ENCODE measurements at places on chromosomes 11 and 22.

- no peak for DNase-seq
These were observed 726.9 kb upstream of the TENM4 start for GRCh38 chr11:80167766-80168165.

DNA sequence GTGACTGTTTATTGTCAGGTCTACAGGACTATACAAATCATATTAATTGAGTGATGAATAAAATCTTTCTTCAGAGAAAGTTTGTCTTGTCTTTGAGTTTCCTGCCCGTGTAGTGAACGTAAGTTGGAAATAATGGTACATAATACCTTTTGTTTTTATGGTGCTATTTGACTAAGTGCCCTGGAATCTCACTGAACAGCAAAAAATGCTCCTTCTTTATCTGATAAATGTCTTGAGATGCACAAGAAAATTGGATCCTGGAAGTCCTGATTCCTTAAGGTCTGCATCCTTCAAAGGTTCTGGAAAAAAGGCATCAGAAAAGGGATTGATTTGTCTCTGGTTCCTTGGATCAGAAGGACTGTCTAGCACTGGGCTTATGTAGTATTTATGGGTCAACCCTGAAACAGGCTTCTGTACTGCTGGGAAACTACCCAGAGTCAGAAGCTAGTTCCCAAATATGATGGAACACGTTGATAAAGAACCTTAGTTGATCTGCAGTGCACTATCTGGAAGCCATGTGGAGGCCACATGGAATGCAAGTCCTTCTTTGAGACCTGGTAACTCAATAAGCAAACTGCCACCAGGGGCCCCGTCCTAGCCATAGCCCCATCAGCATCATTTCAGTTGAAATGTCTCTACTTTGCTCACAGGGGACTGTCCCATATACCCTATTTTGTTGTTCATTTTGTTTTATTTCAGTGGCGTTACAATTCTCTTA is 100.6 kb upstream of the CD44 start:
- no peak for DNase-seq

GRCh38 chr11:13259374-13259773 is 18.2 kb upstream of the BMAL1 start:
- DNase-seq = no peak

DNA sequence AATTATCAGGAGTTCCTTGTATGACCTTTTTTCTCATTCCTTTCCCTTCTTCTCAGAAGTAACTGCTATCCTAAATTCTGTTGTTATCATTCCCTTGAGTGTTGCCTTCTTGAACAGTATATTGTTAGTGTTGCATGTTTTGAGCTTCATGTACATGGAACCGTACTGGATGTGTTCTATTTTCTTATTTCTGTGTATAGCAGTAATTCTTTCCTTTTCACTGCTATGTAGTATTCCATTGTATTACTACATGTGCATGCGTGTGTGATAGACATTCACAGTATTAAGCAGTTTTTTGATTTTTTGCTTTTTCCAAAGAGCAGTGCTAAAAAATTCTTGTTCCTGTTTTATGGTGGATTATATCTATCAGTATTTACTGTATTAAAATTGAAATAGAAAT is 90.3 kb upstream of the RAB1B start:
- DNase-seq = no peak

DNA sequence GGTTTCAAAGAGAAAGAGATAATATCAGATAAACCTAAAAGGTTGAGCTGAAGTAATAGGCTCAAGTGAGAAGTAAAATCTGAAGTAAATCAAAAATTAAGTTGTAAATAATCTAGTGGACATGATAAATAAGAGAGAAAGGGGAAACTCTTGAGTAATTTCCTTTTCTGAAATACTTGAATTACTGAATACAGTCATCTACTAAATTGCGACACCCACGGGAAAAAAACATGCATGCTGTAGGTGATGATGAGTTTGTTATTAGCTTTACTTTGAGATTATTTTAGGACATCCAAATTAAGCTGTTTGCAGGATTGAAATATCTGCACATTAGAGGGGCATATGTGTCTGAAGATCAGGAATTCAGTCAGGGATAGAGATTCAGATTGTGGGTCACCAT is 50.0 kb upstream of the CARD18 start:
- DNase-seq = no peak

DNA sequence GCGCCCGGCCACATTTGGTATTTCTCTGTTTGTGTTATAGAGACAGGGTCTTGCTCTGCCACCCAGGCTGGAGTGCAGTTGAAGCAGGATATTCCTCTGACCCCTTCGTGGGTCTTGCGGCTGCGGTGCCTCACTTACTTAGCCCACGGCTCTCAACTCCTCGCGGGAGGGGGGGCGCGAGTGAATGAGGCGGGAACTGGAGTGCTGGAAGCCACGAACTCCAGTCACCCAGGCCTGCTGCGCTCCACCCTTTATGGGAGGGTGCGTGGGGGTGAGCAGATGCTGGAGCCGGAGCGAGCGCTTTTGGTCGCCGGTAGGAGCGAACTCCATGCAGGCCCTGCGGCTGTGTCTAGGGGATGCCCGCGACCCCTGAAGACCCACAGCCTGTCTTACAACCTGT is 1.8 kb downstream of the C11orf54 start:
- DNase-seq = no peak

GRCh38 chr11:2559527-2560311 is 114.9 kb downstream of the KCNQ1 start:
- no peak for DNase-seq

DNA sequence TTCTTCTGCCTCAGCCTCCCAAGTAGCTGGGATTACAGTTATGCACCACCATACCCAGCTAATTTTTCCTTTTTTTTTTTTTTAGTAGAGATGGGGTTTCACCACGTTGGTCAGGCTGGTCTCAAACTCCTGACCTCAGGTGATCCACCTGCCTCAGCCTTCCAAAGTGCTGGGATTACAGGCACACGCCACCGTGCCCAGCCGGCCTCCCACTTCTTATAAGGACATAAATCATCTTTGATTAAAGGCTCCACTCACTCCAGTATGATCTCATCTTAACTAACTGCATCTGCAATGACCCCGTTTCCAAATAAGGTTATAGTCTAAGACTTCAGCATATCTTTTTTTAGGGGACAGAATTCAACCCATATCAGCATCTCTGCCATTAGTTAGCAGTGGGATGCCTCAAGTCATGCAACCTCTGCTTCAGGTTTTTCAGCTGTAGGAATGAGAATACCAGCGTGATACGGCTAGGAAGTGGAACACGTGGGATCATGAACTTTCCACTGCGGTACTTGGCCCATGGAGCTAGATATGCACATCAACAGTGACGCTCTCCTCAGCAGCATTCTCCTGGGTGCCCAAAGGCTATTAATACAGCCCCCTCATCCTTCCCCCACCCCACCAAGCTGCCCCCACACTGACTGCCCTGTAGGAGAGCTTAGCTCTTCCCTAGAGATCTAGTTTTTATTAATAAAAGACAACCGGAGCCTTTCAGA is 41.4 kb downstream of the MCHR1 start:
- DNase-seq = no peak

DNA sequence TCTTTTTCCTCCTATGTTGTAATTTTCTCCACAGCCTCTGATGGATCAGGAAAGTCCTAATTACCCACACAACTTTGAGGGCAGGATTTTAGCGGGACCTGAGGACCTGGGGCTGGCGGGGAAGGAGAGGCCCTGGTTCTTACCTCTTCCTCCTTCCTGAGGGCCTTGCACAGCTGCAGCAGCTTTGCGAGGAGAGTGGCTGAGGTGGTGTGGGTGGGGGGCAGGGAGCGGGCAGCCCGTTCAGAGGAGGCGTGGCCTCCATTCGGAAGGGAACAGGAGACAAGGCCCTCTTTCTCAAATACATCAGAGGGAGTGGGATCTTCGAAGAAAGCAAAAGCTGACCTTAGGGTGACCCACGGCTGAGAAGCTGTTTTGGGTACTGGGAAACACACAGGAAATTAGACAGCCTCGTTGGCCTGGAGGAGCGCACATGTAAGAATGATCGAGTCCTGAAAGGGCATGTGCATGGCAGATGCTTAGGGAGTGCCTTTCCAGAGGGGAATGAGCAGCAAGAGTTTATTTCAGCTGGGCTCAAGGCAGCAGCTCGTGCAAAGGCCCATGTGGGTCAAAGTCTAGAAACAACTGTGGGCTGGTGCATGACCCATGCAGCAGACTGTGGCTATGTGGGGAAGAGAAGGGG is 76.6 kb upstream of the NARS2 start:
- no peak for DNase-seq

DNA sequence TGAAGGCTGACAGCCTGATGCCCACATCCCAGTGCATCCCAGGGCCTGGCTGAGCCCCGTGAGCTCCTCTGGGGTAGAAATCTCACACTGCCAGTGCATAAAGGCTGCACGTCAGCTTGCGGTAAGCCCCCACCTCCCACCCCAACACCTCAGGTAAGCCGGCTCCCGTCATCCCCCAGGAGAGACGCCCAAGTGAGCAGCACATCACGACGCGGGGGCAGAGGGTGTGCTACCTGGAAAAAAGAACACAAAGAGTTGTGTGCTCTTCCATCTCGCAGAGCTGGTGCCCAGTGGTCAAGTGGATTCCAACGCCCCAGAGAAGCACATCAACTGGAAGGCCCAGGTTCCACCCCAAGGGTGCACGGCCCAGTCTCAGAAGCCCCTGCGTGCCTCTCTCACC is 50.0 kb downstream of the IGSF9B start:
- DNase-seq = no peak

DNA sequence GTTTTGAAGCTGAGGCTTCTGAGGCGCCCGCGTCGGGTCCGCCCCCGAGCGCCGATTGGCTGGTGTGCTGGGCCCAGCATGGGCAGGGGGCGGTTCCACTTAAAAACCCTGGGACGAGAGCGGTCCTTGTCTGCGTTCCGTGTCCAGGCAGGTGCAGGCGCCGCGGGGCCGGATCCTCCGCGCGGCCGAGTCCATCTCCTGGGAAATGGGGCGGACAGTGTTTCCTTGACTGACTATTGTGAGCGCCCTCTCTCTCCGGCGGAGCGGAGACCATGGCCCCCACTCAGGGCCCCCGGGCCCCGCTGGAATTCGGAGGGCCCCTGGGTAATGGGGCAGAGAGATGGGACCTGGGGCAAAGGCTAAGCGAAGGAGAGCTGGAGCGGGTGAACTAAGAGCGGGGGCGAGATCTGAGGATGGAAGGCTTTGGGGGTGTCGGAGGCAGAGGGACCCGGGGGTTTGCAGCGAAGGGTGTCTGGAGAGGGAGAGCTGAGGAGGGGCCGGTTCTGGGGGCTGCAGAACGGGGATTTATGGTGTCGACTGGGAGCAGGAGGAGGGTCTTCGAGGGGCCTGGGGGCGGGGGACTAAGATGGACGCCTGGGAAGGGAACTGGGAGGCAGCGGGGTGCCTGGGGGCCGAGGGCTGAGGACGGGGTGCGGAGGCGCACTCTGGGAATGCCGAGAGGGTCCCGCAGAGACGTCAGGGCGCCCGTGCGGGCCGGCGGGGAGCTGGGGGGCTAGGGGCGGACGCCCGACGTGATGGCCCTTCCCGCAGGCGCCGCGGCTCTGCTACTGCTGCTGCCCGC is at the start of gene TM7SF2:
Gene TM7SF2, plus strand, starts transcription at position 129 of the 802 bp plus-strand sequence. Its CDS starts 144 bp downstream, at position 273.
- peak; percentile 85 for DNase-seq

DNA sequence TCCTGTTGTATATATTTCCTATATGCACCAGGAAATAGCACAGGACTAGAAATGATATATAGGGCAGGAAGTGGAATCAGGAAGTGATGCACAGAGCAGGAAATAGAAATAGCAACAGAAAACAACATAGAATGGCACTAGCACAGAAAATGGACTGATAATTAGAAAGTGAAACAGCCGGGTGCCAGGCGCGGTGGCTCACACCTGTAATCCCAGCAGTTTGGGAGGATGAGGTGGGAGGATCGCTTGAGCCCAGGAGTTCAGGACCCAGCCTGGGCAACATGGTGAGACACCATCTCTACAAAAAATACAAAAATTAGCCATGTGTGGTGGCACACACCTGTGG is 10.0 kb upstream of the RELT start:
- DNase-seq = no peak

DNA sequence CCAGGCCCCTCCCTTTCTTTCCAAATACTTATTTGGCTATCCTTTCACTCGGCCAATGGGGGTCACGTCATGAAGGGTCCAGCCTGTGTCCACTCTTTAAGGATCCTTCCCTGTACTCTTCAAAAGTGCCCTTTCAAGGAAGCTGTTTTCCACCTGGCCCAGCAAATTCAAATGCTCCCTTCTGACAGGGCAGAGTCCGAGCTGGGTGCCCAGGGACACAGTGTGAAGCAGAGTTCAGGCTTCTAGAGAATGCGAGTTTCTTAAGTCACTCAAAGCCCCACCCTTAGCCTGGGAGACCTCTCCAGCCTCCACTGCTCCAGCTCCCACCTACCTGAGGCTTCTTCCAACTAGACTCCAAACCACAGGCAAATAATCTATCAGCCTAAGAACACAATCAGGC is 5.5 kb upstream of the APOA1 start:
- no peak for DNase-seq

DNA sequence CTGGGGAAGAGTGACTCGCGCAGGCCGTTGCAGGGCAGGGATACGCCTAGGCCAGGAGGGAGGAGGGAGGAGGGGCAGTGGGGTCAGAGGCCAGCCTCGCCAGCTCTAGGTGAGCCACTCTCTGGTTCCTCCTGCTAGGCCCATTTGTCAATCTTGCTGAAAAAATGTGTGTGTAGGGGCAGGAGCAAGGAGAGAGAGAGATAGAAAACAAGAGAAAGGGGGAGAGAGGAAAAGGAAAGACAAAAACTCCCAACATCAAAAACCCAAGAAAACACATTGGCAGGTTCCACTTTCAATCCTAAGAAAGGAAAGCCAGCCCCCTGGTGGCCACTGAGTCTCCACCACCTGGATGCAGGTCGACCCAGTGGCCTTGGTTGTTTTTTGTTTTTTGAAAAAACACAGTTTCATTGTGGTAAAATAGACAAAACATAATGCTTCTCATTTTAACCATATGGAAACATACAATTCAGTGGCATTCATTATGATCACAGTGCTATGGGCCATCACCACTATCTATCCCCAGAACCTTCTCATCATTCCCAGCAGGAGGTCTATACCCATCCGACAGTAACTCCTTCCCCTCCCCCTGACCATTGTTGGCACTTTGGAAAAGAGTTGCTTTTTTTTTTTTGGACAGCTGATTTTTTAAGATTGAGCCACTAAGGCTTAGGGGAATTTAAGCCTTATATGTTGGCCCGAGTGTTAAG is 10.9 kb downstream of the OMP start:
- peak; percentile 9 for DNase-seq

DNA sequence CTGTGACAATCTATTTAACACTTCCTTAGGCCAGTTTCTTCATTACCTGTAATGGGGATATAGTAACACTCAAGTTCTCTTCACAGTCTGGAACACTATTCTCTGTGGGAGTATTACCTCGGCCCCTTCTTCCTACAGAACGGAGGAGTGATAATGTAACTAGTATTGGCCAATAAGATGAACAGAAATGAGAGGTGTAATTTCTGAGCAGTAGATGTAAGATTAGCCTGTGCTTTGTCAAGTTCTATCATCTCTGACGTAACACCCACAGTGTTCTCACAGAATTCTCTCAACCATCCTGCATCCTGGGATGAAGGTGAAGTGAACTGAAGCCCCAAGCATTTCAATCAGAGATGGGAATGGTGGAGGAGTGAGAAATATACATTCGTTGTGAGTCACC is 65.2 kb upstream of the TOP3B start:
- DNase-seq = no peak

GRCh38 chr22:46625113-46625842 is 5.1 kb downstream of the GRAMD4 start:
- no peak for DNase-seq

Data from NCI-H446 treated with DMSO at 0.1 percent for 48 hours (cell line).